ENCODE measurements at places on chromosomes 1 and 21.

DNA sequence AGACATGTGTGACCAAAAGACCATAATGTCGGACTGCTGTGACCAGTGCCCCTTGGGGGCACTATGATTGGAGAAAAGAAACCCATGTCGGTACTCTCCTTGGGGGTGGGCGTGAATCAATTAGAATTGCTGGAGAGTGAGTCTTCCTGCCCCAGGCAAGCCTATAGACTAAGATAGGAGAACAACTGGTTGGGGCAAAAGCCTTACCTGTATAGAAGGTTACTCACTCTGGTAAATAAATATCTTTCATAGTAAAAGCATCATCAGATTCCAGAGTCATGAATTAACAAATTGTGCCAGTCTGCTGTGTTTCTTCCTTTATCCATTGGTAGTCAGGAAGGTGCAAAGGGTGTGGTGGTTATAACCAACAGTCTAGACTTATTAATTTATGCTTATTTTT lies 2.9 kb upstream of the PTGFRN start:
- DNase-seq, result no peak

- DNase-seq, result no peak
Measured at GRCh38 chr1:176791906-176792305, 328.9 kb downstream of the PAPPA2 start.

DNA sequence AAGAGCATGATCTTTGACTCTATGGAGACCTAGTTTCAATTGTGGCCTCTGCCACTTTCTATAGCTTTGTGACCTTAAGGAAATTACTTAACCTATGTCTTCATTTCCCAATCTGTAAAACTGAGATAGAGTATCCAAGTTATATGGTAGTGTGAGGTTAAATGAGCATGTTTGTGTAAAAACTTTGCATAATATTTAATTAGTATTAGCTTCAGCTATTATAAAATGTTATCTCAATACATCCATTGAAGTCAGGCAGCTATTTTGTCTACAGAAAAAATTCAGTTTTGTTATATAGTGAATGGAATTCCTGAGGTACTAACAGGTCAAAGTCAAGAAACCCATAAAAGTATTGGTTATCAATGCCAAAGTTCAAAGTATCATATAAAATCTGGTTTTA lies 53.6 kb downstream of the GPATCH2 start:
- no peak for DNase-seq

GRCh38 chr21:28910280-28910887 lies 82.3 kb downstream of the LTN1 start:
- no peak for DNase-seq

GRCh38 chr1:226349081-226349480 lies 40.1 kb upstream of the LIN9 start:
- DNase-seq, result no peak

DNA sequence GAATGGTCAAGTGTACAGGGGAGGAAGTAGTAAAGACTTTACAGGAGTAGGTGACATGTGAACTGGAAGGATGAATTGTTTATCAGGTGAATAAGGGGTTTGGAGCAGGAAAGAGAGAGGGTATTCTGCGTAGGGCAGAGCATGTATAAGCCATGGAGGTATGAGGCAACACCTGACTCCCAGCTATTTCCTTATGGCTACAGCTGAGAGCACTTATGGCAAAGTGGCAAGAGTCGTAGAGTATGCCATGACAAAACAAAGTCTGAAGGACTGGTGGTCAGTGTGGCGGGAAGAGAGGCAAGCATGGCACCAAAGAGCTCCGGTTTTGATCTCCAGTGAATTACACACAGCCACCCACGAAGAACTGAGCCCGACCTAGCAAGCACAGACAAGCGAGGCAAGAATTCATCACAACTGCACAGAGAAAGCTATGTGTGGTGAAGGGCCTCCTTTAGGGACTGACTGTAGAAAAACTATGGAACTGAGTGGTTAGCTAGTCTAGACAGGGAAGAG lies 9.0 kb upstream of the ELOVL1 start:
- DNase-seq, result no peak

DNA sequence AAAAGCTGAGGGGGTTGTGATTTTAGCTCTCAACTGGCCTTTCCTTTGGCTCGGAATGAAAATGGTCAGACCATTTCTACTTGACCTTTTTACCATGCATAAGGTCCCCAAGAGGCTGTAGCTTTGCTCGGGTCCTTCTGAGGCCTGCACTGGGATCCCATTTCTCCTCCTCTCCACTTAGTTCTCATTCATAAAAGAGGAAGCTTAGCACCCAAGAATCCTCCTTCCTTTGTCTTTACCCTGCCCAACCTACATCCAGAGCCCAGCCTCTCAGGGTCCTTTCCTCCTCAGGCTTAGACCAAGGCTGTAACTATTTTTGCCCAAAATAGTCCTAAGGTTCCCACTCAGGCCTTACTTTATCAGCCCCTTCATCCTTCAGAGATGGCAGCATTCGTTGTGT lies 6.0 kb upstream of the SLC27A3 start:
- no peak for DNase-seq

DNA sequence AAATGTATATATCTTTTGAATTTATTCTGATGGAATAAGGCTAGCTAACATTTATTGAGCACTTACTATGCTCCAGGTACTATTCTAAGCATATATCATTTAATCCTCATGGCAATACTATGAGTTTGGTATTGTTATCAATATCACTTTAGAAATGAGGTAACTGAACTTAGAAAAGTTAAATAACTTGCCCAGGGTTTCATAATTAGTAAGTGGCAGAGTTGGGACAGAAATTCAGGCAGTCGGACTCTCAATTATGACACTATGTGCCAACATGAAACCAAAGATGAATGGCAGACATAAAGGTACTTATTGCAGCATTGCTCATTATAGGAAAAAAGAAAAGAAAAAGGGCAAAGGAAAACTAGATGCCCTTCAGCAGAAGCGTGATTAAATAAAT lies 48.2 kb downstream of the RAB3GAP2 start:
- DNase-seq, result no peak

- DNase-seq, result no peak
Measured at GRCh38 chr1:66599899-66600737, 66.2 kb downstream of the SGIP1 start.

DNA sequence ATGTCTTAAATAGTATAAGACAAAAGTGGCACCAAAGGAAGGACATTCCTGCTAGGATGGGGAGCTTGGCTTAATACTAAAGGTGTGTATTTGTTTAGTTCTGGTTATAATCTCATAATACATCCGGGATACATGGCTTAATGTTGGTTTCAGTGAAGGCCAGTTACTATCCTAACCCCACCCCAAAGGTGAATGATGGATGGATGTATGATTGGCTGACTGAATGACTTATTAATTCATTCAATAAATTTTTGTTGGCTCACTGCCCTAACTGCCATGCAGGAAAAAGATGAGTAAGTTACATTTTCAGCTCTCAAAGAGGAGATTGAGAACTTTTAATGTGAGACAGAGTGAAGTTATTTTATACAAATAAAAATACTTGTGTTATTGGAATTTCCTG lies 52.2 kb downstream of the PHACTR4 start:
- peak; percentile 30 for DNase-seq

DNA sequence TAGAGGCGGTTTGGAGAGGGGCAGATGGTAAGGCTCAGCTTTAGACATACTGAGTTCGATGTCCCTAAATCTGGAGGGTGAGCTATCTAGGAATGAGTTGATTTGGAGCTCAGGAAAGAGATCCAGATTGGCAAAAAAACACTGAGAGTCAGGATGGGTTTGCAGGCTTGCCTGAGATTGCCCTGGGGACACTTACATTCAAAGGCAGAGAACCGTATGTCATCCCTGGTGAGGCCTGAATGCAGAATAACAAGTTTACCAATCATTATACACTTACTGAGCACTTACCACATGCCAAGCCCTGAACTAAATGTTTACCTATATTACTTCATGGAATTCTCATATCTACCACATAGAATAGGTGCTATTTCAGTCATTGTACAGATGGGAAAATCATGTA lies 27.5 kb downstream of the TFAP2E start:
- DNase-seq, result no peak

GRCh38 chr21:44686843-44687561 lies 5.0 kb upstream of the KRTAP12-1 start:
- no peak for DNase-seq

GRCh38 chr1:86733340-86733739 lies 29.0 kb downstream of the SH3GLB1 start:
- no peak for DNase-seq

DNA sequence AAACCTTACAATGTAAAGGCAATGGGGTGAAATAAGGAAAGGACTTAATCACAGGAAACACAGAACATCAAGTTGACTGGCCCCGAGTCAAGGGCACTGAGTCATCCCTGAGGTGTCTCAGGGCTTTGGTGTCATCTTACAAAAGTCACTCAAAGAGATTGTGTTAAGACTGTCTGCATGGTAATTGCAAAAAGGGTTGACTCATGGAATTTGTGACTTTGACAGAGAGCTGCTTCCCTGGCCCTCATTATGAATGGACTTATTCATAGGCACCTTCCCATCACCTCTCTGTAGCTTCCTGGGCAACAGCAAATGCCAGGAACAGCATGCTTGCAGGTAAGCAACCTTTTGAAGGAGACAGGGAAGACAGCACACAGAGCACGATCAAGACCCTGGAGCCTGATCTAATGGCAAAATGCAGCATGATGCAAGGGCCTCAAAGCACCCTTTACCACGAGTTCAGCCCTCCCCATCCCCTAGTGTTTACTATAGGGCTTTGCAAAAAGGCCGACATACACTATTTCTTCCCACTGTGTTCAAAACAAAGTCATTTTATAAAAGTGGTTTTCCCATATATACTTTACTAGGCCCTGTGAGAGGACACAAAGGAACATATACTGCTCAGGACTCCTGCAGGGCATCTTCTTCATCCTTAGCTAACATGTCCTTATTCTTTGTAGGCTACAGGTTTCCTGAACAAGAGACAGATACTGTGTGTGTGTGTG lies 17.1 kb downstream of the ZP4 start:
- DNase-seq, result peak; percentile 83

GRCh38 chr1:114986286-114986685 lies 43.3 kb upstream of the TSHB start:
- DNase-seq, result peak; percentile 9

GRCh38 chr1:225470211-225471108 lies 42.6 kb upstream of the LBR start:
- DNase-seq, result no peak

DNA sequence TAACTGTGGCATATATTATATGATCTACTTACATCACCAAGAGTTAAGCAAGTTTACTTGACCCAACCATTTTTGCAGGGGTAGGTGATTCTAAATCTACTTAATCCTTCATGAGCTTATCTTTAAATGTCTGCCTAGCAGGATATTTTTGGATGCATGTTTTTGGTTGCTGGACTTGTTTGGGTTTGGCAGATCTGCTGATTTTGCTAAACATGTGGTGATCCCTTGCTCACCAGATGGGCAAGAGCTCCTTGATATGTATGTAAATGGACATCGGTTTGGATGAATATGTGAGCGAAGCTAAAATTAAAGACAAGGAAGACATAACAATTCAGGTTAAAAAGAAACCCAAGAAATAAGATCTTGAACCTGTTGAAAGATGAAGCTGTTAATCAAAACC lies 36.7 kb downstream of the FMN2 start:
- DNase-seq, result no peak

GRCh38 chr21:40719615-40720014 lies 127.3 kb downstream of the DSCAM start:
- DNase-seq, result no peak

DNA sequence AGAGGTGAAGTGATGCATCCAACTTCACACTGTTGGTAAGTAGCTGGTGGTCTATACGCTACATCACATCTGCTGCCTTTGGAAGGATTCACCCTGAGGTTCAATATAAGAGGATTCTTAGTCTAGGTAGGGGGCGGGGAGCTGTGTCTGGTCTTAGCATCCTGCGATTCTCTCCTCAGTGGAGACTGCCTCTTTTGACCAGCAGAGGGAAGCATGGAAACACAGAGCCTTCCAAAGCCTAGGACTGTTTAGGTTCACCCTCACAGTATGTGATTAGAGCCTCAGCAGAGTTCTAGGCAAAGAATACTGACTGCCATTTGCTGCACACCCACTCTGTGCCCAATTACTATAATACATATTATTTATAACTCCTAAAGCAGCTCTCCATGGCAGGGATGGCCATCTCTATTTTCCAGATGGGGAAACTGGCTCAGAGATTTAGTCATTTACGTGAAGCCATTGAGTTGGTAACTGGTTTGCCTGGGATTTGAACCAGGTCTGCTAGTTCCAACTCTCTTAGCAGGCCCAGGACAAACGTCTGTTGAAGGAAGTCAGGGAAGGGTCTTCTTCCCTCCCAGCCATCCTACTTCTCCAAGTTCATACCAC lies 28.9 kb upstream of the EFCAB14 start:
- DNase-seq, result peak; percentile 71

DNA sequence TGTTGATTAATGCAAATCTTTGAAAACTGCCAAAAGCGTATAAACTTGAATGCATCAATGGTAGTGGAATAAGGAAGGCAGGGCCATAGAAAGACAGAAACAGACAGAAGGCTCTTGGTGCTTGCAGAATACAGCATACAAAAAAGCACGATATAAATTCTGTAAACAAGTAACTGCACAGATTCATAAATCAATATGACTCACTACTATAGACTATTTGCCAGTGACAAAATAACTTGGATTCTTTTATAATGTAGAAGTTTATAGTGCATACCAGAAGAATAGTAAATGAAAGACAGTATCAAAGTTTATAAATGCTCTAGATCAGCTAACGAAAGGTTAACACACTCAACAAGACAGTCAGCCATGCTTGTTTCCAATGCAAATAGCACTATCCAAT lies 349.6 kb downstream of the PTBP2 start:
- peak; percentile 17 for DNase-seq

DNA sequence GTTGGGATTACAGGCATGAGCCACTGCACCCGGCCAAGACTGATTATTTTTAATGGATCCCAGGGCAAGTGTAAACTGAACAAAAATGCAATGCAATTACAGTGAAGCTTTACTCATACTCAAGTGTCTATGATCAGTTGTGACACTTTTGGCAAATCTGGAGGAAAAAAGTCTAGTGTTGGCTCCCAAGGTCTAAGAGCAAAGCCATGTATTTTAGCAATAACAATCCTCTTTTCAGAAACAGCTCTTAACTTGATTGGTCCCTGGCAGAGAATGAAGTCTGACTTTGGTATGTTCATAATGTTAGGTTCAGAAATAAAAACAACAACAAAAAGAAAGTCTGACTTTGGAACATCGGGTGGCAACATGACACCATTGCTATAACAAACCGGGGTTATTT lies 40.2 kb upstream of the C1orf53 start:
- no peak for DNase-seq

DNA sequence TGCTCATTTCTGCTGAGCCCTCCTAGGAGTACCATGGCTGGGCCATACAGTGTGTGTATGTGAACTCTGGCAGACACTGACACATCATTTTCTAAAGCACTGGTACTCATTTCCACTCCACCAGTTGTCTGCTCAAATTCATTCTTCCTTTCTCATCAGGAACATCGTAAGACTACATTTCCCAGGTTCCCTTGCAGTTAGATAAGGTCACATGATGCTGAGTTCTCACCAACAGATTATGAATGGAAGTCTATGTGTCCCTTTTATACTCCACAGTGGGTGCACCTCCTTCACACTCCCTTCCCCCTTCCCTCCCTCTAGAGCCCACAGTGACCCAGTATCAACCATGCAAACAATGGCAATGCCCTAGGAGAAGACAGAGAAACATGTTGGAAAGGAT lies 38.3 kb upstream of the PAX7 start:
- DNase-seq, result peak; percentile 11
